AML-193 (cell line): ENCODE measurements at places on chromosomes 11 and 22.

- DNase-seq, result peak; percentile 6
Observed at GRCh38 chr11:75474240-75474639, 41.2 kb upstream of the KLHL35 start.

DNA sequence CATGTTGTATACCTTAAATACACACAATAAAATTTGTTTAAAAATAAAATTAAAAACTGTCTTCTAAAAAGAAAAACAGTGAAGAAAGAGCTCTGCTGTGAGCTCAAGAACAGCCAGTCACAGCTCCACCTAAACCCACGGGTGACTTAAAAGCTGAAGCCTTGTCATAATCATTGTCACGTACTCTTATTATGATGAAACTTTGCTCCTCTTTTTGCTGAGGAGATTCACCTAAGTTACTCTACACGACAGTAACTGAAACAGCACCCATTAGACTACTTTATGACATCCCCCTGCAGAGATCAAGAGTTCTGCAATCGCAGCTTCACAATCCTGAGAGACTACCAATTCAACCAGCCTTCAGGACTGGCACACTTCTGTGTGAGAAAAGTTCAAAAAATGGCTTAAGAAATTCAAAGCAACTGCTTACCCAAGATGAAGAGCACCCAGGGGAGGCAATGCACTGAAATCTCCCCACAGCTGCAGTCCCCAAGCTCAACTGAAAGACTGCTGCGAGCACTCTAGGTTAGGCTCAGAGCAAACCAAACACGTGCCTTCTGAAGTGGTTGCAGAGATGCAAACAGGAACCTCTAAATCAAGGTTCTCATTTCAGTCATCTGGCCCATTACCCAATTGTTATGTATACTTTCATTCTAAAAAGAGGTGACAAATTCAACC, at the start of gene JAML:
Gene JAML, minus strand, starts transcription at position 501 of the 678 bp plus-strand sequence. CDS start 10,145 bp downstream, outside the sequence.
- no peak for DNase-seq

GRCh38 chr22:23591201-23591791, 11.2 kb upstream of the IGLL1 start:
- peak; percentile 23 for DNase-seq

GRCh38 chr11:31619980-31620379, 110.4 kb downstream of the ELP4 start:
- DNase-seq, result no peak

DNA sequence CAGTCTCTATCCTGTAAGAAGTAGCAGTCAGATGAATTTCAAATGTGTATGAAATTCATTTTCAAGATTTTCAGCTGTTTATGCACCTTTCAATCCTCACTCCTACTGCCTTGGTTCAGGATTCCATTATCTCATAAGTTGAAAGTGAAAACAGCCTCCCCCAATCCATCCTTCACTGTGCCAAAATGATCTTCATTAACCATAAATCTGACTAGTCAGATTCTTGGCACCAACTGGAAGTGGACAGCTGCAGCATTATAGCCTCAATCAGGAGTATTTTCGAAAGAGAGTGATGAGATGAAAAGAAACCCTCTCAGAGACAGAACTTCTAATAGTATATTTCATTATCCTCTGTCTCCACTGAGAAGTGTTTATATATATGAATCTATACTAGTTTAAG, 365.3 kb upstream of the PDGFD start:
- no peak for DNase-seq

DNA sequence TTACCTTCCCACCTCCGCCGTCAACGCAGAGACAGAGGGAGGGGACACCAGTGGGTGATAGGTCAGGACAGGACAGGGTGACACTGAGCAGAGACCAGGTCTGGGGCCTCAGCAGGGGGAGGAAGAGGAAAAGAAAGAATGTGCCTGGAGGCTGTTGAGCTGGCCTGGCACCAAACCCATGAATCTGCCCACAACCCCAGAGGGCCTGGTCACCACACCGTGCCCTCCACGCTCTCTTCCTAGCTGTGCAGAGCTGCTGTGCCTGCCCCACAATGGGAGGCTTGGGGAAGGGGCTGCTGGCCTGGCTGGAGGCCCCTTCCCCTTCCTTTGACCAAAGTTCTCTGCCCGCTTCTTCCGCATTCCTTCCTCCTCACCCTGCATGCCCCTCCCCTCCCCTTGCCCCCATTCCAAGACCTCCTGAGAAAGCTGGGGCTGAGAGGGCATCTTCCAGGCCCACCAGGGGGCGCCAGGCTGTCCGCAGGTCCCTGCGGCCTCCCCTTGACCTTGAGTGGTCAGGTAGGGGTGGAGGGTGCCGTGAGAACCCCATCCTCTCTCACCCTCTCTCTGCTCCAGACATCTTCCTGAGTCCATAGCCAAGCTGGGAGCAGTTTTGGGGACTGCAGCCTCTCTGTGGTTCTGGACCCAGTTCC, 11.0 kb upstream of the CACNA1I start:
- peak; percentile 20 for DNase-seq

- no peak for DNase-seq
Observed at GRCh38 chr22:23383491-23384361, 196.4 kb downstream of the IGLL1 start.

DNA sequence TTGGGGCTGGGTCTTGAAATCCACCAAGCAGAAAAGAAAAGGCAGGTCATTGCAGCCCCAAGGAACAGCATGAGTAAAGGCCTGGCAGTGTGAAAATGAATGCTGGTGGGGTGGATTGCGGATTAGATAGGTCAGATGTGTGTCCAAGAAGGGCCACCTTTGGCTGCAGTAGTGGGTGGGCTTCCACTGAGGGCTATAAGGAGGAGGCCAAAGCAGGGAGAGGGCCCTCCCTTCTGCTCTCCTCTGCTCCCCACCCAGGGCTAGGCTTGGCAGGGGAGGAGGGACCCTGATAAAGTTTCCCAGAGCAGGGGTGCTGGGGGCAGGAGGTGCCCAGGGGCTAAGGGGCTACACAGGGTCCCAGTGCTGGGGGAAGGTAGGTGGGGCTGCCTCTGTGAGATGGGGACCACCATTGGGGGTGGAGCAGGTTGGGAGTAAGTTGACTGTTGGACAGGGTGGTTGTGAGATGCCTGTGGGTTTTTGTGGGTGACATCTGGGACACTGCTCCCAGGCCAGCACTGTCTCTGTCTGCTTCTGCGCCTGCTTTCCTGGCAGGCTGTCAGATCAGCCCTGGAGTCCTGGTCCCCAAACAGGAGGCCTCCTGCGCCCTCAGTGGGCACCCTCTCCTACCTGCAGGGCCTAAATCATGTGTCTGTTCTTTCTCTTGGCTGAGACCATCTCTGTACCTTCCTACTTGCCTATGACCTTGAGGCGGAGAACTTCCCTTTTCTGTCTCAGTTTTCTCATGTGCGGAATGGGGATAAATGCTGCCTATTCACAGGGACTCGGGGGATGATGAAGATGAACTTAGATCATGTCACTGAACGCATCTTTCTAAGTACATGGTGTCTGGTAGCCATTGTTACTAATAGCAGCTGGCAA, 1.9 kb downstream of the CAPN5 start:
- no peak for DNase-seq

GRCh38 chr11:34586488-34587281, 34.2 kb upstream of the EHF start:
- no peak for DNase-seq

- no peak for DNase-seq
Observed at GRCh38 chr22:19350476-19350859, 58.9 kb upstream of the CLTCL1 start.

- no peak for DNase-seq
Observed at GRCh38 chr22:29310065-29310862, 3.8 kb downstream of the GAS2L1 start.

DNA sequence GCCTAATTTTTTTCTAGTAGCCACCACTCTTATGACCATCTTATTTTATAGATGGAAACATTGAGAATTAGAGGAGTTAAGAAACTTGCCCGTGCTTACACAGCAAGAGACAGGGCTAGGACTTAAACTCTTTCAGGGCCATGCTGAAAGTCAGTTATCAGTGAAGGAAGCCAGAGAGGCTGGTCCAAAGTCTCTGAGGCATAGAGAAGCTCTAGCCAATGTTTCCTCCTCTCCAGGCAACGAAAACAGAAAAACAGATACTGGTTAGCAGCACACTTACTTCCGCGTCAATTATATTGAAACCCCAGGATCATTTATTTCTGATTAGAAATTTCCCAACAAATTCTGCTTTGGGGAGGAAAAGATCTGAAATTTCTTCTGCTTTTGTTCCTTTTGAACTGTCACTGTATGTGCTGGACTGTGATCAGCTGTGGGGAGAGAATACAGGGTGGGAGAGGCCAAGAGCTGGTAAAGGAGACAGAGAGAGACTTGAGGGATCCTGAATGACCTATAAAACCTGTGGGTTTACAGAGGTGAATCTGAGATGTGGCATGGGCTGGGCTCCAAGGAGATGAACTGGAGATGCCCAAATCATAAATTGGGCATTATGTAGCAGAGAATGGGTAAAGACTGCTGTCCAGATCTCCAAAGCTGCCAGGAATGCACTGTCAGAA, 37.5 kb upstream of the CAPRIN1 start:
- DNase-seq, result no peak

GRCh38 chr11:75560644-75561043, 1.4 kb upstream of the SERPINH1 start:
- DNase-seq, result no peak

DNA sequence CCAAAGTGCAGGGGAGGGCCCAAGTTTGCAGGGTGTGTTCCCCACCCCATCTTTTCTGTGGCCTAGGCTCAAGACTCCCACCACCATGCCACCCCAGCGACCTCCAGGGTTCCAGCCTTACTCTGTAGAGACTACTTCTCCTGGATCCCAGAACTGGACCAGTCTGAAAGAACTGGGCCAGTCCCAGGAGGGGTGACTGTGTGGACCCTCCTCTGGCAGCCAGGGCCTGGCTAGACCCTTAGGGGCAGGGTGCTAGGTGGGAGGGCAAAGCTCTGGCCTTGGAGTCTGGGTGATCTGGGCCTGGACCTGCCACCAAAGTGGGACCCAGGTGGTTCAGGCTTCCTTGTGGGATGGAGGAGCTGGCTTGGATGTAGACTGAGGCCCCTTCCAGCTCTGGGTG, 41.8 kb upstream of the ACCSL start:
- no peak for DNase-seq

DNA sequence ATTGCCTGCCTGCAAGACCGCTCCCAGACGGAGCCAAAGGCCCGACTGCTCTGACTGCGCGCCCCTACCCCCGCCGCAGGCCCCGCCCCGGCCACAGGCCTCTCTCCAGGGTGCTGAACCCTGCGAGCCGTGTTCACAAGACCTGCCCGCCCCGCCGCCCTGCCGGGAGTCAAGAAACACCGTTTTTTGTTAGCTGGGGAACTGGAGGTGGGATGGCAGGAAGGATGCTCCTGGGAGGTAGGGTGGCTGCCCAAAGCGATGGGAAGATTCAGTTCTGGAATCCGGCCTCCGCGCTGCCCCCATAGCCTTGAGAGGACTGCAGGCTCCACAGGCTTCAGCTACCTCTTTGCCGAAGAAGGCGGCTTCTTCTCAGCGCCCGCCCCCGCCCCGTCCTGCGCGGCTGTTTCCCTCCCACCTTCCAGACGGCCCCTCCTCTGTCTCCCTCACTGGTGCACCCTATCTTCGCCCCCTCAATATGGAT, 2.7 kb upstream of the PDE2A start:
- no peak for DNase-seq

GRCh38 chr11:77027275-77027674, 6.9 kb upstream of the B3GNT6 start:
- no peak for DNase-seq

- DNase-seq, result no peak
Observed at GRCh38 chr11:20459865-20460264, 72.3 kb downstream of the PRMT3 start.

DNA sequence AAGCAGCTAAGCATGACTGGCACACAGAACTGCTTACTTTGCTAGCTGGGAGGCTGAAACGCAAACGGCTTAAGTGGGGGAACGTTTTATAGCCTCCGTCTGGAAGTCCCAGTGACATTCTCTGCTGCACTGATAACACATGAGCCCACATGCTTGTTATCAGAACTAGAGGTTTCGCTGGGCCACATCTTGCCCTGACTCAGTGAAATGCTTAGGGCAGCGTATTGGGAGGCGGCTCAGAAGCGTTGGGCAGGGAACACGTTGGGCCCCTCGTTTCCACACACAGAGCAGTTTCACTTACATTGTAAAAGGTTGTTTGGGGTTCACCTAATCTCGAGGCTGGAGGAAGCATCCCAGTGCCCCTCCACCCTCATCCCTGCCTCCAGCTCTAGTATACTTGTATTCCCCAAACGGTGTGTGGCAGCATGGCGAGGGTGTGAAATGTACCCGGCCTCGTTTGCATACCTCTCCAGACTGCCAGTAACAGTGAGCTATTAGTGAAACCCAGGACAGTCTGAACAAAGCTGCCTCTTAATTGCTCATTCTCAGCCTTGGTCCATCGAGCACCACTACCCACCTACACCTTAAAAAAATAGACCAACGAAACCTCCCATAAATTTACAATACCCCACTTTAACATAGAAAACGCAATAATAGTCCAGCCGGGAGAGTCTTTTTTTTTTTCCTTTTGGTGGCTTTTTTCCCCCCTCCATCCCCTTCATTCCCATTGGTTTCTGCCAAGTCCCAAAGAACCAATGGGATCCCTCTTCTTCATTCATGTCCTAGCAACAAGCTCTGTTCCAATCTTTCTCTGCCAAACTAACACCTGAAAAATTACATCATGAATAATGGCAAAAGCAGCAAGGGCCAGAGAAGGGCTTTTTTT, 218.8 kb upstream of the SORL1-AS1 start:
- no peak for DNase-seq

DNA sequence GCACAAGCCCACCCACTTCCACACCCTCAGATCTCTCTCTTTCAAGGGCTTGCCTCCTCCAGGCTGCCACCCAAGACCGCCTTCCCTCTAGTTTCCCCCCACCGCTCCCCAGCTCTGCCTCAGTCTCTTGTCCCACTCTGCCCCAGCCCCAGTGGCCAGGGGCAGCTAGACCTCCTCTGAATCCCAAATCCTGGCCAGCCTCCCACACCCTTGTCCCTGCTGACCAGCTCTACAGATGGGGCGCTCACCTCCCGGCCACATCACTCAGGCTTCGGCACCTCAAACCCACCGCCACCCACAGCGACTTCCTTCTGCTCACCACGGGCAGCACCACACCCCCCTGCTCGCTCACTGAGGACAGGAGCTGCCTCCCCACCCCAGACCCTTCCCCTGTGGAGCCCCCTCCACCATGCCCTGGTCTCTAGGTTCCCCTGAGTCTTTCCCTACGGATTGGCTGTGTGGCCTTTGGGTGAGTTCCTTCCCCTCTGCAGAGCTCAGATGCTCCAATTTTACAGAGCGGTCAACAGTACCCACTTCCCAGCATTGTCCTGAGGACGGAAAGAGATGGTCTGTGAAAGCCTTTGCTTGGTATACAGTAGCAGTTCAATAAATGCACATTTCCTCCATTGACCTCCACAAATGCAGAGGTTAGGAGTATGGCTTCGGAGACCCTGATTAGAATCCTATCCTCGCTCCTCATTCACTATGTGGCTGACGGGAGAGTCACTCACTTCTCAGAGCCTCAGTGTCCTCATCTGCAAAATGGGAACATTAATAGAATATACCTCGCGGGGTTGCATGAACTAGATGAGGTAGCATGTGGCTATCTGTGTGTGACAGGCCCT, 11.5 kb upstream of the SPI1 start:
- DNase-seq, result no peak
